Daoy (cell line): ENCODE measurements at places on chromosomes 7 and 10. TPM values are rescaled to one million over a fixed set of nuclear protein-coding genes. Genes with fewer than 3 reads are reported as not detected.

Gene PNLIPRP2
- not detected in 2 replicates for total RNA-seq

Gene TDRD1
- total RNA-seq = 0.06 TPM in 1 of 2 replicates, not detected in the other

Gene ANKRD30A
- not detected in 2 replicates for total RNA-seq

Gene ERVW-1
- not detected in 2 replicates for total RNA-seq

GRCh38 chr10:6202098-6202683 lies 541 bp upstream of the PFKFB3 start:
- DNase-seq = no peak

DNA sequence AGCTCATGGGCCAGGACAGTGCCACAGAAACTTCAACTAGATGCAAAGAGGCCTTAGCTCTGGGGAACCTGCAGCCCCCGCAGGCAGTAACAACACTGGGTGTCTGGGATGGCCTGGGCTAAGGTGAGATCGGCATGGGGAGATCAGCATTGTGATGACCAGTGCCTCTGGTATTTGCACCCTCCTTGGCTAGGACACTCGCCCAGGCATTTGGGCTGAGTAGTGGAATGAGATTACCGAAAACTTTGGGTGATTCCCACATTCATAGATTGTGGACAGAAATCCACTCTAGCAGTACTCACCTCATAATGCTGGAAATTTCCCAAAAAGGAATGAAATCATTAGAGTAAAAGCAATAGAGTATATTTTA lies 70.6 kb upstream of the ZMIZ2 start:
- no peak for DNase-seq

GRCh38 chr7:155459700-155460461 lies 2.0 kb downstream of the EN2 start:
- DNase-seq = no peak

DNA sequence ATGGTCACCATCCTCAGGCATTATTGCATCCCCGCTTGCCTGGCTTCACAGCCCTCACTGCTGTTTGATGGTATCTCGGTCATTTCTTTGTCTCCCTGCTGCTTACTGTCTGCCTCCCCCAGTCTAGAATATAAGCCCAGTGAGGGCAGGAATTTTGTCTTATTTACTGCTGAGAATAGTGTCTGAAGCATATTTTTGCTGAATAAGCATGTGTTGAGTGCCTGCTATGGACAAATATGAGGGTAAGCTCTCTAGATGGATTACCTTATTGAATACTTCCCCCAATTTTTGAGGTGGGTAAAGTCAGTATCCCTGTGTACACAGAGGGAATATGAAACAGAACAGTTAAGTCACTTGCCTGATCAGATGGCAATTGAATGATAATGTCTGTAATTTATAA lies 36.5 kb upstream of the CABCOCO1 start:
- no peak for DNase-seq

- DNase-seq = peak; percentile 35
Measured at GRCh38 chr7:98133181-98133580, 26.5 kb downstream of the LMTK2 start.

- DNase-seq = no peak
Measured at GRCh38 chr7:126685018-126685573, 567.6 kb downstream of the GRM8 start.

GRCh38 chr7:127885843-127886242 lies 145.4 kb downstream of the LRRC4 start:
- peak; percentile 75 for DNase-seq

GRCh38 chr7:70060298-70061068 lies 462.2 kb downstream of the AUTS2 start:
- no peak for DNase-seq

DNA sequence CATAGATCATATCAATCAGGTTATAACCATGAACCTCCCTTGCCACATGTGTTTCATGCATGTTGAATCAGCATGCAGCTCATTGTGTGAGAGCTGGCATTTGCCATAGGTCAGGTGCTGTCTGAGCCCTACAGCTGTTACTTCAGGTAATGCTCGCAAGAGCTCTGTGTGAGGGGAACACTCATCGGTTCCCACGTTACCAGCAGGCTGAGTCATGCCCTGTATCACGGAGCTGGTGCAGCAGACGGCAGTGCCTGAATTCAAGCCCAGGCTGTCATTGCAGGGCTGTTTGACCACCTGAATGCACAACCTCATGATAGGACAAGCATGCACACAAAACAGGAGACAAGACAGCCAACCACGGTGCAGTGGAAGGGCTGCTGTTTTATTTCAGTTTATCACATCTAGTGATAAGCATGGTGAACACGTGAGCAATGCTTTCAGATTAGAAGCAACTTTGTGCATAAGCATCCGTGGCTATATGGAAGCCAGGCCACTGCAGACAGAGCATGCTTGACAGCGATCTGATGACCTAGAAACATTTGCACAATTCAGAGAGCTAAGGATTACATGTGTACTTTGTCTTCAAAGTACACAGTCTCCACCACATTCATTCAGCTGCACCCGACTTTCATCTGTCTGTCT lies 56.4 kb upstream of the PFKP start:
- DNase-seq = peak; percentile 41
